Cortex of kidney (tissue), 1 donor: ENCODE measurements at places on chromosomes 12 and 14.

DNA sequence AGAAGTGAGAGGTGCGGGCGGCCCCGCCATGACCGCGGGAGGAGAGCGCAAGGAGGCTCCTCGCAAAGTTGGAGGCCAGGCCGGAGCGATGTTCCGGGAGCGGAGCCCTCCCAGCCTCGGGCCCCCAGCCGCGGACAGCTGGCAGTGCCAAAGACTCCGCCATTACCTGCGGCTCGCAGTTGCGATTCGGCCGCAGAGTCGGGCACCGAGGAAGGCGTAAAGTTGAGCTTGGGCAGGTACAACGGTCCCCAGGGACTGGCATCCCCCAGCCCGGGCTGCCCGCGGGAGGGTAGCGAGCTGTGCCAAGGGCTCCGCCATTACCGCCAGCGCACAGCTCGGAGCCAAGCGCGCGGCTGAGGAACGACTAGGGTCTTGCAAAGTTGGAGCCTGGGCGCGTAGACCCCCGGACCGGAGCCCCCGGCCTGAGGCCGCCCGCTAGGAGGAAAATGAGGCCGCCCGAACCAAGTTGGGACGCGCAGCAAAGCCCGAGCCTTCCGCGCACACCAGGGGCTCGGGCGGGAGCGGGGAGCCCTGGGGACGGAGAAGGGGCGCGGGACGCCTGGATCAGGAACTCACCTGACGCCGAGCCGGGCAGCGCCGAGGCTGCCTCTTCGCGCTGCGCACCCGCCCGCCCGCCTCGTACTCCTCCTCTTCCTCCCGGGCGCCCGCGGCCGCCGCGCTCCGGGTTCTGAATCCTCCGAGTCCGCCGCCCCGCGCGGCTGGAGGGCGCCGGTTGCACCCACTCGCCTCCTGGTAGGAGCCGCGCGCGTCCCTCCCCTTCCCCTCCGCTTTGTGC is 677 bp downstream of the NOS1 start:
- no peak for DNase-seq

DNA sequence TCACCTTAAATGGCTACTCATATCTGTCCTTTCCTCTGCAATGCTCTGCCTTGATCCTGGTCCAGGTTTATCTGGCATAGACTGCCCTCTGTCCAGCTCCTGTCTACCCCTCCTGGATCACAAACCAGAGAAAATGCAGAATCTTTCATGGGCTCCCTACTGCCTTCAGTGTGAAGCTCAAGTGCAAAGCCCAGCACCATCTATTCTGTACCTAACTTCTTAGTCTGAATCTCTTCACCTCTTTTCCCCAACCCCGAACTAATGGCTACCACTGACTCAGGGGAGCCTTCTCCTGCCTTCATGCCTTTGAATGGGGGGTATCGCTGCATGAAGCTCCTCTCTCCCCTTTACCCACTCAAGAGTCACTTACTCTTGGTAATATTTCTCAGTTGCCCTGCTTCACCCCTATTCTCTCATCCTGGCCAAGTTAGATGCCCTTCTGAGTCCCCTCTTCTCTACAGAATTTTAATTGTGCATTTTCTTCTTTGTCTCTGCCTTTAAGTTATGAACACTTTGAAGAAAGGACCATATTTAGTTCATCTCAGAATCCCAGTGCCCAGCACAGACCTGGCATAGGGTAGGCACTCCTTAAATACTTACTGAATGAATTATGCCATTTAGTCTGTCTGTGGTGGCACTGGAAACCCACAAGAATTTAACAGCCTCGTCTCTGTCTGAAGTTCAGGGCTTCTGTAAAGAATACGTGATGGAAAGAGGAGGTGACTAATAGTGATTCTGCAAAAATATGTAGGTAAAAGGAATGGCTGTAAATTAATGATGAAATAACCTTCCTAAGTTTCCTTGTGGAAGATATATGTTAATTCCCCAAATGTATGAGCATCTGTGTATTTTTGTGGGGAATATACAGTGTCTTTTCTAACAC is 191.3 kb upstream of the AMIGO2 start:
- no peak for DNase-seq

- DNase-seq = no peak
Observed at GRCh38 chr12:42143452-42144157, 1.1 kb downstream of the GXYLT1 start.

DNA sequence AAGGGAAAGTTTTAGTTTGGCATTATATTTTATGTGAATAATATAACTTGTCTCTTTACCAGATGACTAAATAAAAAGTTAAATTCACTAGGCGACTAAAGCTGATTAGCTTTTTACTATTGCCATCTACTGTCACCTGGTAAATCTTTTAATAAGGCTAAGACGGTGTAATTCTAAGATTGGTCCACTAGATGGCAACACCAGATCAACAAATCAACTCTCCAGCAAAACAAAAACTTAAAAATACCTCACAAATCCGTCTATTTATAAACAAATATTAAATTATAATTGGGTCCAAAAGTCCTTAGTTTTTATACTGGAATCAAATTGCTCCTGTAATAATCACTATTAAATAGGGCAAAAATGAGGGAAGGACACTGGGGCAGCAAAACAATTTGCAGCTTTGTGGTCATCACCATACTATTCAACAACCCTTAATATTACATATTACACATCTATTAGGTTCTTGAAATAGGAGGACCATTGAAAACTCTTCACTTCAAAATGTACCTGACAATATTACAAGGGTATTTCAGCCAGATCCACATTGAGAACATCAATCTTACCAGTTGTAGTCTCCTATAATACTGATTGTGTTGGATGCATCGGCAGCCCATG is 47.9 kb downstream of the GALC start:
- DNase-seq = no peak

- no peak for DNase-seq
Observed at GRCh38 chr12:2057041-2057794, 4.4 kb downstream of the CACNA1C start.

DNA sequence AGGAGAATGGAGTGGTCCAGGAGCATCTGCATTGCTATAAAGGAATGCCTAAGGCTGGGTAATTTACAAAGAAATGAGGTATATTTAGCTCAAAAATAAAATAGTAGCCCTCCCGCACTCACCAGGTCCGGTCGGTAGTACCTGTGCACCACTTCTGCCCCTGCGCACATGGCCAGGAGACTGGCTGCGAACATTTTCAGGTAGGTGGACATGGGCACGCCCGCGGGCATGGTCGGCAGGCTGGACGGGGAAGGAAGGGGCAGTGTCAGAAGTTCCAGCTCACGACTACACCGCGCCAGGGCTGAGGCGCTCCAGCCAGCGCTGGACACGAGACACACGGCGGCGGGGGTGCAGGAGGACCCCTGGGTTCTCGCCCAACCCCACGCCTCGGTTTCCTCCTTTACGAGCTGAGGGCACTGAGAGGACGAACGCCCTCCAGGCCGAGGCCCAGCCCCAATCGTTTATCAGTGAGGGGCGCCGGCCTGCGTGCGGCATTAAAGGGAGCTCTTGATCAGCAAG is 9.1 kb upstream of the TDG start:
- no peak for DNase-seq

- DNase-seq = no peak
Observed at GRCh38 chr14:74425525-74426201, 347 bp downstream of the SYNDIG1L start.

GRCh38 chr12:112401903-112402498 is 7.4 kb downstream of the RPL6 start:
- no peak for DNase-seq

- no peak for DNase-seq
Observed at GRCh38 chr14:85224241-85224640, 305.7 kb upstream of the FLRT2 start.

DNA sequence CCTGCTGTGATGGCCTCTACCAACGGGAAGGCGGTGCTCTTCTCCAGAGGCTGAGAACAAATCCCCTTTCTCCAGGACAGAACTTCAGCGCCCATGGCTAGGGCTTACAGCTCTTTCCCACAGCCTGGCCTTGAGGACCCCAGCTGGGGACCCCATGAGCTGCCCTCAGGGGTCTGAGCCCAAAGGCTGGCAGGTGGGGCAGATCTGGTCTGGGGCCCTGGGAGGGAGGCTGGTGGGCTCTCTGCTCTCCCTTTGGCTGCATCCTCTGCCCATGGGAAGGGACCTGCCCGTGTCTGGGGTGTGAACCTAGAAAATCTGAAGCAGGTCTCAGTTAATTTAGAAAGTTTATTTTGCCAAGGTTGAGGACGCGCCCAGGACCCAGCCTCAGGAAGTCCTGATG is 322.1 kb downstream of the ADGRD1 start:
- no peak for DNase-seq

DNA sequence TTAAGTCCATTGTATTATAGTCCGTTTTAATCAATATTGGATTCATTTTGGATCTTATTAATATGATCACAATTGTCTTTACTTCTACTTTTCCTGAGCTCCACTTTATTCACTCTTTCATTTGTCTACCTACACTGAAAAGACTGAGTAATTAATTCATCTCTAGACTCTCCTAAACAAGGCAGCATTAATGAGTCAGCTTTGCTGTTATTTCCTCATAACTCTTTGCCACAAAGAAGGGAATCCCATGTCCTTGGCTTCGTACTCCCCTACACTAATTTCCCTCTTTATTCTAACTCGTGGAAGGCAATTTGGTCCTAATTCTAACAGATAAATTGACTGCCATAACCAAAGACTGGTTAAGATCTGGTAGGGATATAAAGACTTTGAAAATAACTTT is 91.9 kb downstream of the ARMH4 start:
- no peak for DNase-seq

DNA sequence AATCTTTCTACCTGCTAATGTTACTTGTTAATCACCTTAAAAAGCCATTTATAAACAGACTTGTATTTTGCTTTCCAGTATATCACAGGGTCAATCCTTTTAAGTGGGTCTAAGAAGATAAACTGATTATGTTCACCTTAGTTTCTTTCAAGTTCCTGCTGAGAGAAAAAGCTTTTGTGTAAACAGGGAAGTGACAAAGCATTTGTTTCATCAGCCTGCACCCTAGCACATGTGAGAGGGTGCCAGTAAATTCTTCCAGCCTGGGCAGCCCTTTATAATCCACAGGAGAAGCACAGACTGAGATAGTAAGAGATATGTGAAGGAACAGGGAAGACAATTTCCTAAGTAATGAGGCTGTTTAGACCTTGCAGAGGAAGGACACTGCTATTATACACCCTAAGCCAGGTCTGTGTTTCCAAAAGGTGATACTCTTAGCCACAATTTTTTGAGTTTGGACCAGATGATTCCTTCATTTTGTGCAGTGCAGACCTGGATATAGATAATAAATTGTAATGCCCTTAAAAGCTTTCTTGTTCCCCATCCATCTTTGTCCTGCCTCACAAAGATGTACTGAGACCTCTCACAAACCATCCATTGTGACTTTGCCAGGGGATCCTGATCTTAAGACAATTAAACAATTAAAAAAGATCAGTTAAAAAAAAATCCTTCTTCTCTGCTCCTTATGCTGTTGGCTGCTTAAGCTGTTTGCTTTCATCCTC is 150.7 kb downstream of the KTN1 start:
- DNase-seq = no peak

DNA sequence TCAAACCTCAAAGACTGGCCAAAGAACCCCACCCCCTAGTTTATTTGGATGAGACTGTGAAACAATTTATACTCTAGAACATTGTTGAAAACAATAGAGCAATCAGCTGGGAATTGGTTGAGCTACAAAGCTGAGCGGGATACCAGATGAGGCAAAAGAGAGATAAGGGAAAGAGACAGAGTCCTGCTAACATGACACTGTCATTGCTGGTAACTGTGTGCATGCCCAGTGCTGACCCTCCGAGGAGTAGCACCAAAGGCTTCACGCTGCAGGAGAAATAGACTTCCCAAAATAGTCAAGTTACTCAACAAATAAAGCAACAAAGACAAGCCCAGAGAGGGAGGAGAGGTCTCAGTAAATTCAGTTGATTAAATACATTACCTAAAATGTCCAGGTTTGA is 63.6 kb downstream of the RASSF8 start:
- DNase-seq = no peak

DNA sequence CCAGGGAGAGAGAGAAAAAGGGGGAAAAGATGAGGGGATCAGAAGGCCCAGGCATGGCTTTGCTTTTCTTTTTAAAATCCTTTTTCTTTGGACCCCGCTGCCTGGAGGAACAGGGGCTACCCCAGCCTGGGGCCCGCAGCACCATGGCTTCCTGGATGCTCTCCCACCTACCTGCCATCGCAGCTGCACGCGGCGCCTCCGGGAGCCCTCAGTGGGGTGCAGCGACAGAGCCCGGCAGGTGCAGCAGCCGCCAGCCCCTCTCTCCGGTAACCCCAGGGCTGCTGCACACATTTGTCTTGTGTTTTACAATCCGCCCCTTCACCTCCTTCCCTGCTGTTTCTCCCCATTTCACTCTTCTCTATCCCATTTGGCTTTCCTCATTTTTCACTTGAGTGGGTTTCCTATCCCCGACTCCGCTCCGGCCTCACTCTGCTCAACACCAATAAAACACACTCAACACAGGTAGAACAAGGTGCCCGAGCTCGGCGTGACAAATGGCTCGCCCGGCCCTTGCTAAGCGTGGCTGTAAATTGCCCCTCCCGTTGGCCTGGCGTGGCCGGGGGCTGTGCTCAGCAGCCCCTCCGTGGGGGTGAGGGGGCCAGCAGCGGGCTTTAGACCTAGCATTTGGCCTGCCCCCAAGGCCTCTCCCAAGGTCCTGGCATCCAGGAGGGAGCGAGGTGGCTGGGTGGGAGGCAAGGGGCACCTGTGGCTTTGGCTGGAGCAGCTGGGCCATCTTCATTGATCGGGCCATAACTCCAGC is 52.6 kb upstream of the GPATCH2L start:
- no peak for DNase-seq

DNA sequence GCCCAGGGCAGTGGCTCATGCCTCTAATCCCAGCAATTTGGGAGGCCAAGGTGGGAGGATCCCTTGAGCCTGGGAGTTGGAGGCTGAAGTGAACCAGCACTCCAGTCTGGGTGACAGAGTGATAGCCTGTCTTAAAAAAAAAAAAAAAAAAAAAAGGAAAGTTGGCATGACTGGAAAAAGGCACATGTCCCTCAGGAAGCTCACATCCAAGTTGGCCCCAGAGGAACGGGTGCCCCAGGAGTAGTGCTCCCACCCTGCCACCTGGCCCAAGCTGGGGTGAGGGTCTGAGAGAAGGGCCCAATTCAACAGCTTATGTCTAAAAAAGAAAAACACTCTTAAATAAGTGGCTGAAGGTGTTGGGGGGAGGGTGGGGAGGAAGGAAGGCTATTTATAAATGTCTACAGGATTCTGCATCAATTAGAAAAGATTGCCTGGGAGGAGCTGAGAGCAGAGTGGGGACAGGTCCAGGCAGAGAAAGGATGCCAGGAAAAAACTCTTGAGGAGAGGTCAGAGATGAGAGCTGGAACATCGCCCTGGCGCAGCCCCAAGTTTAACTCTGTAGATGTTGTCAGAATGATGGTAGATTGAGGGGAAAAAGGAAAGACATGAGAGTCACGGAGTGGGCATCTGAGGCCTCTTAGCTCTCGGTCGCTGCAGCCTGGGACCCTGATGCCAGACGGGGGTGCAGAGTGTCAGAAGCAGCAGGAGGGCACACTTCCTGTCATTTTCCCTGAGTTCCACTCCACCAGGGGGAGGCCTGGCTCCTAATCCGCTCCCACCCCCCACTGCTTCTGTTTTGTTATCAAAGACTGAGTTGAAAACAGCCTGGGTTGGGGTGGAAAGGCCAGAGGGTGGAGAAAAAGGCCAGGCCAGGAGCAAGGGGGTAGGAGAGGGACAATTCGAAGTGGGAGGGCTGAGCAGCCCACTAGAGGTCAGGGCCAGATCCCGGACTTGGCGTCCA is 7.3 kb downstream of the SPRYD3 start:
- no peak for DNase-seq

GRCh38 chr14:104875811-104876210 is 10.7 kb downstream of the CEP170B start:
- no peak for DNase-seq
